Hypothalamus (tissue), 51 donors: ENCODE measurements at places on chromosomes 2 and 18.

DNA sequence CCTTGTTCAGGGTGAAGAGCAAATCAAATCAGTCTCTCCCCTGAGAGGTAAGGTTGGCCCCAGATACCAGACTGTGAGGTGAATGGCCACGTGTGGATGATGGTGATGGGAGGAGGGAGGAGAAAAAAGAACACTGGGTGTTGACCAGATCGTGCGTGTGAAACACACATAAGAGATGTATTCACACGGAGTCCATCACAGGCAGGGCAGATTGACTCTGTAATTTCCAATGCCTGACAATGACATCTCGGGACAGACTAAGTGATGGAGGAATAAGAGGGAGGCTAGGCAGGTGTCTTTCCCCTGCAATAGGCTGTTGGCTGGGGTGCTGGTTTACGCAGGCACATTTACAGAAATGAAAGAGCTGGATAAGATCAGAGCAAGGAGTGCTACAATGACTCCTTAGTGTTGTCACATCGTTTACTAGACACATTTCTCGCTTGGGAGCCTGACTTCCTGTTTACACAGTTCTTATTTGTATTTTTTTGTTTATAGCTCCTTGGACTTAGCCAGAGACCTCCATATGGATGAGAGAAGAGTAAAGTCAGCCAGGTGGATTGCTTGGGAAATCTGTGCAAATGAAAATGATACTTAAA lies 43.1 kb downstream of the CPO start:
- no peak for DNase-seq

- DNase-seq, result no peak
Measured at GRCh38 chr2:56444339-56444738, 260.5 kb downstream of the CCDC85A start.

DNA sequence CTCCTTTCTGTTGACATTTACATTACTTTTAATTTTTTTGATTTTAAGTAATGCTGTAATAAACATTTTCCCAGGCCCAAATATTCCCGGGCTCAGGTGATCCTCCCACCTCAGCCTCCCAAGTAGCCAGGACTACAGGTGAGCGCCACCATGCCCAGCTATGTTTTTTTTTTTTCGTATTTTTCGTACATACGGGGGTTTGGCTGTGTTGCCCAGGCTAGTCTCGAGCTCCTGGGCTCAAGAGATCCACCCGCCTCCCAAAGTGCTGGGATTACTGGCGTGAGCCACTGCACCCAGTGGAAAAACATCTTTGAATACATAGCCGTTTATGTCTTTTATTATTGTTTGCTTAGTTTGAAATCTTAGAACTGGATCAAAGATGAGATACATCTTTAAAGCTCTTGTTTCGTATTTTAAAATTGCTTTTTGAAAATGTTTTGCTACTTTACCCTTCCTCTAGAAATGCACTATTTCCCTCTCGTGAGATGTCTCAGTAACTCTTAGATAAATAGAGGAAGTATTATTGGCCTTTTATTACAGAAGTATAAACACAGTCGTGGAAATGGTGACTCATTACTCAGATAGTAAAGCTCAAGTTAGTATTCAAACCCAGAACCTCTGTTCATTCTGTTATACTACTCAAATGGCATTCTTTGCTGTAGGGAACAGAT lies 2.4 kb downstream of the SMCHD1 start:
- no peak for DNase-seq

GRCh38 chr2:68911246-68911645 lies 40.0 kb upstream of the BMP10 start:
- DNase-seq, result no peak

DNA sequence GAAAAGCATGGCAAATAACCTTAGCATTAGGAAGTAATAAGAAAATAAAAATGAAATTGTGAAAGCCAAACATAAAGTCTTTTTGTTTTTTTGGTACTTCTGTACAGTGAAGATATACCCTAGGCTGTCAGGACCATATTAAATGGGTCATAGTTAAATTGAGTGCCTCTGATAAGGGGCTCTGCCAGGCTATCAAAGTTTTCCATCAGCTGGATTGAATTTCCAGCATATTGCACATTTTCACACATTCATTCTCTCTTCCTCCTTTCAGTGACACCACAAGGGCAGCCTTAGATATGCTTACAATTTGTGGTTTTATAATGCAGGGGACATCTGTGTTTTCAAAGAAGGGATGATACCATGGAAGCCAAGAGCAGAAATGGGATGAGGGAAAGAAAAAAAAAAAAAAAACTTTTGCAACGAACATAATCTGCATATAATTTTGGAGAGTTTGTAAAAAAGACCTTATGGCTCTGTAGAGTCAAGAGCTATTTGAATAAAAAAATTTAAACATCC lies 109.3 kb upstream of the LYPD1 start:
- no peak for DNase-seq

- DNase-seq, result no peak
Measured at GRCh38 chr2:19758658-19759057, 143.1 kb downstream of the TTC32 start.

DNA sequence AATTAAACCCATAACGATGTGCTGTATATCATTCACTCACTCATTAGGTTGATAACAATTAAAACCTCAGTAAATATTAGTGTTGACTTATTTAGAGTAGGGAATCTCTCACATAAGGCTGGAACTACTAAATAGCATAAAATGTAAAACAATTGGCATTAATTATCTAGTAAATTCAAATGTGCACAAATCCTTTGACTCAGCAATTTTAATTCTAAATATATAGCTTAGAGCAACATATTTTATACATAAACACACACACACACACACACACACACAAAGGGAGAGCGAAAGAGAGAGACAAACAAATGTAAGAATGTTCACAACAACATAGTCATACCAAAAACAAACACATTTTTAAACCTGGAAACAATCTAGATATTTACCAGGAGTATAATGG lies 443.1 kb upstream of the KCNH7 start:
- DNase-seq, result no peak

- DNase-seq, result no peak
Measured at GRCh38 chr2:140770645-140771044, 1360.2 kb downstream of the LRP1B start.

- no peak for DNase-seq
Measured at GRCh38 chr18:50428531-50429206, 53.8 kb downstream of the SKA1 start.

DNA sequence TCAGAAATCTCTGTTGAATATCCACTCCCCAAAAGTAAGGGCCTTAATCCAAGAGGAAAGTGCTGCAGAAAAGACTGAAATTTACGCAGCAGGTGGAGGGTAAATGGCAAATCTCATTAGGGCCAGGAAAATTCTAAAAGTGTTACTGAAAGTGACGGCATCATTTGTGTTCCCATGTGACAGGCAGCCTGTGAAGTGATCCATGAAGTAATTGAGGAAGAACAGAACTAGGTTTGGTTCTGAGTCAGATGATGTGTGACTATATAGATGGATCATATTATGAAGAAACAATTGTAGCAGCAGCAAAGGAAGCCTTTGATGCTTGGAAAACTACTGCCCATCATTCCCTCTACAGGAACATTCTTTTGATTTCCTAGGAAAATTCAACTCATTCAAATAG lies 401.2 kb downstream of the TGIF1 start:
- DNase-seq, result no peak

DNA sequence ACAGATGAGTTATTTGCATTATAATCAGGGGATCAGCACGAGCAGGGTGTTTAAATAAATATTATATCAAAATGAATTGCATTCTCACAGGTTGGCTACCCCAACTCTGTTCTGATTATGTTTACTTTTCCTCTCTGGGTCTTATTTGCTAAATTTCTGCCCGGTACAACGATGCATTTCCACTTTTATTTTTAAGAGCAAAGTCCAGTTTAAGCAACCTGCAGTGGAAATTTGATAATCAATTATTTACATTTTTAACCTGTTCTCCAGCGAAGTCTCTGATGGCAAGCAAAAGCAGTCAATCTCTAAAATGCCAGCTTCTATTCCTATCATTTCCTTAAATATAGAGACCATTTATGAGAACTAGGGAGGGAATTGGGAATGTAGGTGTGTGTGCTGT lies 966.6 kb upstream of the SOX11 start:
- DNase-seq, result no peak

DNA sequence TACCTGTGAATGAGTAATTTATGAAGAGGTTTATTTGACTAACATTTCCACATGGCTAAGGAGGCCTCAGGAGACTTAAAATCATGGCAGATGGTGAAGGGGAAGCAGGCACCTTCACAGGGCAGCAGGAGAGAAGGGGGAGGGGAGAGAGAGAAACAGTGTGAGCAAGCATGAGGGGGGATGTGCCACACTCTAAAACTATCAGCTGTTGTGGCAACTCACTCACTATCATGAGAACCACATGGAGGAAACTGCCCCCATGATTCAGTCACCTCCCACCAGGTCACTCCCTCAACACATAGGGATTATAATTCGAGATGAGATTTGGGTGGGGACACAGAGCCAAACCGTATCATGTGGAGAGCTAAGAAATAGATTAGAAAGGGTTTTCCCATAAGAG lies 309.0 kb downstream of the RDH14 start:
- no peak for DNase-seq

- DNase-seq, result no peak
Measured at GRCh38 chr2:20180676-20181648, 44.0 kb downstream of the SDC1 start.

DNA sequence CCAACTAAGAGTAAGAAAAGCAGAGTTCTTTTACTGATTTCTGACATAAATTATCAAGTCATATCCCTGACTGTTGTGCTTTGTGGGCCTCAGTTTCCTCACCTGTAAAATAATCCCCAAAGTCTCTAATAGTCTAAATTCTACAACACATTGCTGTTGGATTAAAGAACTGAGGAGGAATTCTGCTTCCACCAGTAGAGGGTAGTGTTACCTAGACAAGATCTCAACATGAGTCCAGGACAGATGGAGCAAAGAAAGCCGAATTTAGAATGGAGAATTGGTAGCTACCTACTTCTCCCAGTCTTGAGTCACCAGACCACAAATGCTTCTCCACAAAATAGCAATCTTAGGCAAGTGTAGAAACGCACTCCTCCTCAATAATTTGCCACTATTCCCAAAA lies 462.5 kb upstream of the FSHR start:
- no peak for DNase-seq

- no peak for DNase-seq
Measured at GRCh38 chr2:69969126-69969983, 7.9 kb upstream of the ASPRV1 start.

GRCh38 chr18:11366410-11366809 lies 217.0 kb upstream of the PIEZO2 start:
- DNase-seq, result no peak
